ENCODE measurements at places on chromosomes 3 and 15. TPM values are rescaled to one million over a fixed set of nuclear protein-coding genes. Genes with fewer than 3 reads are reported as not detected.

NANOGP8 gene
- not detected for total RNA-seq

MORC1 gene
- not detected for total RNA-seq

SOX14 gene
- total RNA-seq: not detected

SIAH2 gene
- total RNA-seq: 19.3 TPM

FAM174B gene
- total RNA-seq: 7.5 TPM

KLHDC8B gene
- total RNA-seq: 5.0 TPM

LMAN1L gene
- not detected for total RNA-seq

HRG gene
- total RNA-seq: not detected

ZNF774 gene
- total RNA-seq: 1.4 TPM

RAB8B gene
- total RNA-seq: 18.8 TPM

RETNLB gene
- total RNA-seq: not detected

CLDN16 gene
- total RNA-seq: 0.06 TPM

TFRC gene
- 101 TPM for total RNA-seq

PEAK1 gene
- total RNA-seq: 12.6 TPM

SENP7 gene
- 1.9 TPM for total RNA-seq

TNFSF10 gene
- total RNA-seq: 0.10 TPM

ONECUT1 gene
- 0.10 TPM for total RNA-seq

ATP13A5 gene
- total RNA-seq: not detected

SKOR1 gene
- 0.03 TPM for total RNA-seq

MYD88 gene
- 25.1 TPM for total RNA-seq

C3orf49 gene
- total RNA-seq: not detected

WWTR1 gene
- total RNA-seq: 135 TPM

TNIK gene
- total RNA-seq: 2.2 TPM

PIERCE2 gene
- total RNA-seq: 4.1 TPM

SLC30A4 gene
- 1.7 TPM for total RNA-seq

POLQ gene
- total RNA-seq: 7.5 TPM

CFAP92 gene
- total RNA-seq: 0.05 TPM
